ENCODE measurements at places on chromosomes 6 and 20.

GRCh38 chr20:3661814-3662665 lies 1.2 kb downstream of the GFRA4 start:
- no peak for DNase-seq

DNA sequence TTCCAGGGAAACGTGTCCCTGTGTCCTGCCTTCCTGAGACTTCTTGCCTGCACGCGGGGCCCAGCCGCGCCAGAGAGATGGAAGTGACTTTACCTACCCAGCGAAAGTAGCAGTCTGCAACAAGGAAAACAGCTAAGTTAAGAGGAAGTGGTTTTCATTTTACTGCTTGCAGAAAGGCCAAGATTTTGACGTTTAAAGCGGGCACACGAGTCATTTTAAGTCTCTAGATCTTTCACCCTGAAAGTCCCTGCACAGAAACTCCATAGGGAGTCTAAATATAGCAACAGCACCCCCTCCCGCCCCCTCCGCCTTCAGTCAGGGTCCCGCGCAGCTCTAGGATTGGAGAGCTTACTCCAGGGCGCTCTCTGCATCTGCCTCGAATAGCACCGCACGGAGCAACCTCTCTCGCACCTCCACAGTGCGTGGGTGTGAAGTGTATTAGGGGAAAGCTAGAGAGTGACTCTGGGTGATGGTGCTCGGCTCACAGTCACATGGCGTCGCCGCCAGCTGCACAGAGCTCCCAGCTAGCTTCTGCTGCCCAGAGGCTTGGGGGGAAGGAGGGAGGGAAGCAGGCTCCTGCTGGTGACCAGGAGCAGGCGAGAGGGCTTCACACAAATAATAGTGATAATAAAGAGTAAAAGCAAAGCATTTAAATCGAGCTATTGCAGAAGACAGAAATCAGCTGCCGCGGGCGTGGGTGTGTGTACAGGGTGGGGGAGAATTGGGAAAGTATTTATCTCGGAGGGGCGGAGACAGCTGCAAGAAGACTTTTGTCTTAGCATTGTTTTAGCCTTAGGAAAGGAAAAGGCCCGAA lies 1.8 kb upstream of the KCNQ5 start:
- no peak for DNase-seq

DNA sequence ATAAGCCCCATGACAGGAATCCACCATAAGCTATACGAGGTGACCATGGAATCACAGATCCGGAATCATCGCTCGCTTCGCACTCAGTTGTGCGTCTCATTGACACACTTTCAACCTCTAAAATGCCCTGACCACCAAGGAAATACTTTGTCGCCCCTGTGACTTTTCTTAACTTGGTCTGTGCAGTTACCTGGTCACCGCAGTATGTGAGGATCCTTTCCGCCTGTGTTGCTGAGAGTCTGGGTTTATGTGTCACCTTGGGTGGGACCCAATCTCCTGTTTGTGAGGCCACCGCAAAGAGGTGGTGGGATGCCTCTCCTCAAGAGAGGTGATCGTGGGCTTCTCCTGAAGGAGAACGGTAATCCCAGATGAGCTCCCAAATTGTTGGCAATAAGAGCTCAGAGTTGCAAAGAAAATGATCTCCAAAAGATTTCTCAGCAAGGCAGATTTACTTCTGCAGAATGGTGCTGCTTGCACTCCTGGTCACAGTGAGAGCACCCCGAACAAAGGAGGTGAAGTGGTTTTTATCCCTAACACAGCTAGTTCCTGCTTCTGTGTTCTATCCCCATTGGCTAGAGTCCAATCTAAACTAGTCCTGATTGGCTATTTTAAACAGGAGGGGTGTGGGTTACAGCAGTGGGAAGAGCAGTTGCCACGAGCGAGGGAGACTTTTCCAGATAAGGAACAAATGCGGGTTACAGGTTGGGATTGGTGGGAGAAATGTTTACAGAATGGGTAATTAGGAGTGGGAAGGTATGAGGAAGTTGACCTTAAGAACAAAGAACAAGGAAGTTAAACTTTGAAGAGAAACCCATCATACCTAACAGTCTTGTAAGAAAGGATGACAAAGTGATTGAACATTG lies 9.1 kb upstream of the ZNFX1 start:
- DNase-seq = no peak

GRCh38 chr6:1657771-1658165 lies 48.1 kb downstream of the FOXC1 start:
- DNase-seq = no peak

DNA sequence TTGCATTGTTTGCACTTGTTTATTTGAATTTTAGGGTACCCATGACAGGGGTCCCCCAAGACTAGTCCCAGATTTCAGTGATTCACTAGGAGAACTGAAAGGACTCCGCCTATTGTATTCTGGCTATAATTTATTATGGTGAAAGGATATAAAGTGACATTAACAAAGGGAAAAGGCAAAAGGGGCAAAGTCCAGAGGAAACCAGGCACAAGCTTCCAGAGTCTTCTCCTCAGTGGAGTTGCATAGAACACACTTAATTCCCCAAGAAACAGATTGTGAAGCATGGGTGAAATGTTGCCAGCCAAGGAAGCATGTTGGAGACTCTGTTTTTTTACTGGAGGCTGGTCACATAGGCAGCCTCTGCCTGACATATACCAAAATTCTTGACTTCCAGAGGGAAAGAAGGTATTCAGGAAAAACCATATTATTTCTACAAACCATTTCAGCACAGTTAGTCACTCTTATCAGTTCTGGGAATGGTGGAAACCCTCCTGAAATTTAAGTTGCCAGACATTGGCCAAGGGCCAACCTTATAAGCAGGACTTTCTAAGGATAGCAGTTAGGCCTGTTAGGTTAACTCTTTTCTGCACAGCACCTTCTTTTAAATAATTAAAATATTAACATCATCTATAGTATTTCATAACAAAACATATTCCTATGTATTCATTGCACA lies 71.8 kb downstream of the FIG4 start:
- no peak for DNase-seq

- DNase-seq = no peak
Observed at GRCh38 chr6:7085911-7086310, 21.9 kb upstream of the RREB1 start.

DNA sequence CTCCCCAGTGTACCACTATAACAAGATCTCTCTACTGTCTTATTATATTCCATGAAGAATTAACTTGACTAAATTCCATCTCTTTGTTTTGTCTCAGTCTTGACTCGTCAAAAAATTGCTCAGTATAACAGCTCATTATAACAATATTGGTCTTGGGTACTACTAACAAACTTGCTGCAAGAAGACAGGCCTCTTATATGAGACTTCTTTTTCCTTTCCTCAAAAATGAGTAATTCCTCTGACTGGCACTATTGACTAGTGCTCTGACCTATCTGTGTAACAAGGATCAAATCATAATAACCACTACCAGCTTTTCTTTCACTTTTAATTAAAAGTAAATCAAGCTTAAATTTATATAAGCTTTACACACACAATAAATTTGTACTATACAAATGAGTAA lies 91.3 kb upstream of the THEMIS start:
- DNase-seq = no peak

GRCh38 chr6:169905041-169905807 lies 153.8 kb downstream of the ERMARD start:
- no peak for DNase-seq

- no peak for DNase-seq
Observed at GRCh38 chr6:34534656-34535055, 21.5 kb downstream of the SPDEF start.

GRCh38 chr6:55136916-55137315 lies 37.4 kb upstream of the HCRTR2 start:
- DNase-seq = no peak

All from GOT3 (cell line).